ENCODE measurements at places on chromosomes 6 and 20.

DNA sequence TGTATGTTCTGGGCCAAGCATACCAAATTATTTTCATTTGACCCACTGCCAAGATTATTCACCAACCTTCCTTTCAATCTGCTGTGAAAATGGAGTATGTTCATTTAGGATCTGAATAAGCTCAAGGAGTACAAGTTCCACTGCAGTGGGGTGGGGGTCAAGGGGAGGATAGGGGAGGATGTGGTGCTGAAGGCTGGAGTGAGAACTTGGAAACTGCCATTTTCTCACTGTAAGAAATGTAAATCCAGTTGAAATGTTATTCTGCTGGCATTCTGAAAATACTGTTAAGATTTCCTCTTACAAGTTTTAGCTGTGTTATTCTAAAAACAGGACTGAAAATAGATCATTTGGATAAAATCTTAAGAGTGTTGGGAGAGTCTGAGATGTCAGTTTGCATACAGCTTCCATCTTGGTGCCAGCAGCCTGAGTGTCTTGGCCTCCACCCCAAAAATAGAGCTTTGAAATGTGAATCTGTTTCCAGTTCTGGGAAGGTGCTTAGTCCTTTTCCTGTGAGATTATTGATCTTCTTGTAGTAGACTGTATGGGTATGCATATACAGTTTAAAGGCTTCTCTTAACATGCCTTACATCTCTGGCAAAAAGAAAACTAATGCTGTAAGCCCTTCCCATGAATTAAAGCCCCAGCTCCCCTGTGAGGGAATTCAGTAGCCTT is 84.3 kb downstream of the CTNNBL1 start:
- DNase-seq = no peak

GRCh38 chr20:64191002-64191401 is 26.8 kb downstream of the MYT1 start:
- DNase-seq = no peak

GRCh38 chr20:51738877-51739447 is 29.2 kb downstream of the ATP9A start:
- DNase-seq = no peak

DNA sequence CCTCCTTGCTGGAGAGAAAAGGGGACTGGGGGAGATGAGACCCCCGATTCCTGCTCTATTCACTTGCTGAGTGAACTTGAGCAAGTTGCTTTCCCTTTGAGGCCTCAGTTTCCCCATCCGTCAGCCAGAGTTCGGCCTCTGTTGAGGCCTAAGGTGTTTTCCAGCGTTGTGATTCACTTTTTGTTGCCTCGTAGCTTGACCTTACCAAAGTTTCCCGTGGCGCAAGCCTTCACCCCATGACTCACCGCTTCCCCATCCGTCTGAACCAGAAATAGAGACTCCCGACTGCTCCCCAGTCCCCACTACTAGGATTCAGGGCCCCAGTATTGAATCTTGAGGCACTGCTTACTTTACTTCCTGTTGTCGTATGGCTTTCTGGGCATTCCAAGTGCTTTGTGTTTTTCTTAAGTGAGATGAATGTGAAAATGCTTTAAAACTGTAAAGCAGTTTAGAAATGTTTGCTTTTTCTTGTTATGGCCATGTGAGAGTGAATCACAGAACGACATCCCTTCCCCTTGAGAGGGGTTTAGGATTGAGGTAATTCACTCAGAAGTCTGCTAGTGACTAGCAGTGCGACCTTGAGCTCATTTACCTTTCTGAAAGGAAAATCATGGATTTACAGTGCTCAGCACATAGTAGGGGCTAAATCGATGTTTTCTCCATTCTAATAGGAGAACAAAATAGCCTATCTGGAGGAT is 1.2 kb downstream of the CHMP4B start:
- DNase-seq = peak; percentile 45

DNA sequence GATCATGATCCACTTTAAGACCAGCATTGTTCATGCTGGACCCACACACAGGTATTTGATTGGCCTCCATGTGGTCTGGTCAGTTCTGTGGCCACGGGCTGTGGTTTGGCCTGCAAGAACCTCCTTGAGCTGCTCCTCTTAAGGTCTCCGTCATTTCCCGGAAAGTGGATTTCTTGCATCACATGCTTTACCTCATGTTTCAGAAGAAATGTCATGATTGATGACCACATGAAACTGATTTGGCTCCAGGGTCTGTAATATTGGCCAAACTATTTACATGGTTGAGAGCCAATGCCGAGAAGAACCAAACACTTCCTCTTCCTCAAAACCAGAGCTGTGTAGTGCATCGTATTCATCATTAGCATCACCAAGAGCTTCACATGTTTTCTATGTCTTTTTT is 13.2 kb upstream of the RSPH3 start:
- no peak for DNase-seq

DNA sequence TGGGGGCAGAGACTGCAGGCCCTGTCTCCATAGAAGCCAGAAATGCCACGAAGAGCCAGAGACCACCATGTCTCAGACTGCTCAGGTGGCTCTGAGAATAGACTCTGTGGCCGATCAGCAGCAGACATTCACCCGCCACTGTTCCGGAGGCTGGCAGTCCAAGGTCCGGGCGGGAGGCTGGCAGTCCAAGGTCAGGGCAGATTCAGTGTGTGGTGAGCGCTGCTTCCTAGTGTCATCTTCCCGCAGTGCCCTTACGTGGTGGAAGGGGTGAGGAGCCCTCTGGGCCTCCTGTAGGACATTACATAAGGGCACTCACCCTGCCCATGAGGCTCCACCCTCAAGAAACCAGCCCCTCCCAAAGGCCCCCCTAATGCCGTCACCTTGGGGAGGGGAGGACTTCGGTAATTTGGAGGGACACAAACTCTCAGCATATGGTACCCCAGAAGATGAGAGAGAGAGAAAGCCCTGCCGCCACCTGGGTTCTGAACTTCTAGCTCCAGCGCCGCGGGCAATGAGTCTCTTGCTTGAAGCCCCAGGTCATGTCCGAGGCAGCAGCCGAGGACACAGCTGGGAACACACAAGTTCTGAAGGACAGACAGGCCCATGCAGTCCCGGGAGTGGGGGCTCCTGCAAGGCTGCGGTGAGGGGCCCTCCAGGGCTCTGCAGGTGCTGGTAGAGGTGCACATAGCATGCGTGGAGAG is 36.4 kb downstream of the DACT2 start:
- DNase-seq = no peak

DNA sequence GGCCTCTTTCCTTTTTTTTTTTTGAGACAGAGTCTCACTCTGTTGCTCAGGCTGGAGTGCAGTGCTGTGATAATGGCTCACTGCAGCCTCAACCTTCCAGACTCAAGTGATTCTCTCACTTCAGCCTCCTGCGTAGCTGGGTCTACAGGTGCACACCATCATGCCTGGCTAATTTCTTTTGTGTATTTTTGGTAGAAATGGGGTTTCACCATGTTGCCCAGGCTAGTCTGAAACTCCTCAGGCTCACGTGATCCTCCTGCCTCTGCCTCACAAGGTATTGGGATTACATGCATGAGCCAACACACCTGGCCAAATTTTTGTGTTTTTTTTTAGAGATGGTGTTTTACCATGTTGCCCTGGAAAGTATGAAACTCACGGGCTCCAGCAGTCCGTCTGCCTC is 29.3 kb downstream of the SRC start:
- DNase-seq = no peak

GRCh38 chr6:41970436-41970846 is 28.8 kb upstream of the CCND3 start:
- peak; percentile 7 for DNase-seq

- no peak for DNase-seq
Observed at GRCh38 chr6:24385536-24386269, 17.0 kb upstream of the MRS2 start.

GRCh38 chr6:49339096-49339495 is 124.0 kb downstream of the MMUT start:
- no peak for DNase-seq

GRCh38 chr6:22049002-22049401 is 247.8 kb downstream of the PRL start:
- no peak for DNase-seq

DNA sequence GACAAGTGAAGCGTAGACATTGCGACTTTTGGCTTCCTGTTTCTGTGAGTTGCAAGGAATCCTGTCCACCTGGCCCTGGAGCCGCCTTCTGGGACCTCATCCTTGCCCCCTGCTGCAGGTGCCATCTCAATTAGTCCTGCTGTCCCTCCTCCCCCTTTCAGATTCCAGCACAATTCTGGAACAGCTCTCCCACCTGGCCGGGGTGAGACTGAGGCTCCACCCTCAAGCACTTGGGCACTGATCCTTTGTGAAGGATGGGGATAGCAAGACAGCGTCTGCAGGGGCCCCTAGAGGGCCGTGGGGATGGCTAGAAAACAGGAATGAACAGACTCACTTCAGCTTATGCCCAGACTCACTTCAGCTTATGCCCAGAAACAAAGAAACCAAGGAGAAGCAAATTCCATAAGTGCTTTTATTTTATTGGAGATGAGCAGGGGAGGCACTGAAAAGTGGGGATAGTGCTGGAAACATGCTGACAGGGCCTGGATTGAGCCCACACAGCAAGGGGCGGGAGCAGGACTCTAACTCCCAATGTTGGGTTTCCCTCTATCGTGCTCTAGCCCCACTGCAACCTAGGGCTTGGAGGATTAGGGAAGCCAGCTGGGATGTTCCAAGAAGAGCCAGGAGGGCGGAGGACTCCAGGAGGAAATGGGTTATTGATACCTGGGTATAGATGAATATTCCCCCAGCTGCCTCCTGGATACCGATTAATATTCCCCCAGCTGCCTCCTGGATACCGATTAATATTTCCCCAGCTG is 1.4 kb downstream of the C6orf15 start:
- no peak for DNase-seq

DNA sequence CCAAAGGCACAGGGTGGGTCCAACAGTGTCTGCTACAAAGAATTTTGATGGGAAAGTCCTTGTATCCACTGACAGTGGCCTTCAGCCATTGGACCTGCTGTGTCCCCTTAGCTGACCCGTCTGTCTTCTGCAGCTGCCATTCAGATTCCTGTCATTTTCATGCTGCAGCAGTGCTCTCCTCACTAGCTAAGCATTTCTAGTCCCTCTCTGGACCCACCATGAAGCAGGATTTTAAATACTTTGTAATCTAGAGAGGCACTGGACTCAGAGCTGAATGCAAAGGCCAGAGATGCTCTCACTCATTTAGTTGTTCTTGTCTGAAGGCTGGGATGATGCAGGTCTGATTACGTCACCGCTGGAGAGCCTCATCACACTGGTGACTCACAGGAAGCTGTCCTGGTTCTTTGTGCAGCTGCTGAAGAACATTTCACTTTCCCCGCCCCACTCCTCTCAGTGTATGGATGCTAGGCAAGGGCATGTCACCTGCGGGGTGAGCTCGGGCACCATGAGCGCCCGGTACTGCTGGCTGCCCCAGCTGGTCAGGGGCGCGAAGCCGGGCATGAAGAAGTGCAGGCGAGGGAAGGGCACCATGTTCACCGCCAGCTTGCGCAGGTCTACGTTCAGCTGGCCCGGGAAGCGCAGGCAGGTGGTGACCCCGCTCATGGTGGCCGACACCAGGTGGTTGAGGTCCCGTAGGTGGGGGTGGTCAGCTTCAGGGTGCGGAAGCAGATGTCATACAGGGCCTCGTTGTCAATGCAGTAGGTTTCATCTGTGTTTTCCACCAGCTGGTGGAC is 19.4 kb upstream of the TUBB2A start:
- no peak for DNase-seq

DNA sequence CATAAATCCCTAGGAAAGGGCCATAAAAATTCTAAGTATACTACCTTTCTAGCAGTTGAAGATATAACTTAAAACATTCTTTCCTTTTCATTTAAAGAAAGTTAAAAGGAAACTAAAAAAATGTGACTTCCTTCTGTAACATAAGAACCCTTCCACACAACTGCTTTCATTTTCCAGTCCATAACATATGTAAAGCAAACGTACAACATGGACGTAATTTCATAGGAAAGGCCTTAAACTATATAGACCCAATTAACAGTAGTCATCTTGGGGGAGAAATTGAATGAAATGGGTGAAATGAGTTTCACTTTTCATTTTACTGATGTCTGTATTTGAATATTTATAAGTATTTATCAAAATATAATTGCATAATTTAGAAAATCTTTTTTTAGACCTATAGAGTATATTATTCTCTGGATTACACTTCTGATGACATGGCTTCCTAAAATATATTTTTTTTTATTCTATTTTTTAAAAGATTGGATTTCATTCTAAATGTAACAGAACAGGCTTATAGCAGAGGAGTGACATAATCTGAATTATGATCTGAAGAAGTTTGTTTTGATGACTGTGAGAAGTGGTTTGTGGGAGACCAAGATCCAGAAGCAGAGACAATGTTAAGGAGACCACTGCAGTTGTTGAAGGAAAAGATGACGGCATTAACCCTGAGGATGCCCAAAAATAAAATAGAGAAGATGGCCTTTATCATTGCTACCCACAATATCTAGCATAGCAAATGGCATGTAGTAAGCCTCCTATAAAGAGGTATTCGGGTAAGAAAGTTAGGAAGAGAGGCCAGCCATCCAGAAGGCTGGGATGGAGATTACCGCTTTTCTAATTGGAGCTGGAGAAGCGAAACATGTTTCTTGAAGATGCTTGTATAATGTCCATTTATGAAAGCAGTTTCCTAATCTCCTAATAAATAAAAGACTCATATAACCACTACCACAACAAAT is 260.4 kb downstream of the PTPRK start:
- DNase-seq = peak; percentile 37

DNA sequence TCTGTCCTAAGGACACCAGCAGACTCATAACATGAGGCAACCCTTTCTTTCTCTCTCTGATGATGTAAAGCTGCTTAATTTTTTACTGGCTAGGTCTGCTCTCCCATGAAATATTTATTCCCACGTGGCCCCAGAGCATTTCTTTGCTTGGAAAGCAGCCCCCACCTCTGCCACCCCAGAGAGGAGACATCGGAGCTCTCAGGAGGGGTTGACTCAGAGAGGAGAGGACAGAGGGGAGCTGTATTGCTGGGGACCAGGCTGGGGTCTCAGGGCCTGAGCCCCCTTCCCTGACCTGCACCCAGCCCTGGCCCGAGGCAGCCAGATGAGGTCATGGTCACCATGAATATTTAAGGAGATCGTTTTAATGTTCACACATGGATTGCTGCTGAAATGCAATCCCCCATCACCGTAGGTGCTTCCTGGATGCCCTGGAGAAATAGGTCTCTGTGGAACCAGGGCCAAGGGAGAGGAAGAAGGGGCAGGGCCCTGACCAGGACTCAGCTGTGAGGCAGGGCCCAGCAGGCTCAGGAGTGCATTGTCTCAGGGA is 117.5 kb downstream of the DLL1 start:
- no peak for DNase-seq

DNA sequence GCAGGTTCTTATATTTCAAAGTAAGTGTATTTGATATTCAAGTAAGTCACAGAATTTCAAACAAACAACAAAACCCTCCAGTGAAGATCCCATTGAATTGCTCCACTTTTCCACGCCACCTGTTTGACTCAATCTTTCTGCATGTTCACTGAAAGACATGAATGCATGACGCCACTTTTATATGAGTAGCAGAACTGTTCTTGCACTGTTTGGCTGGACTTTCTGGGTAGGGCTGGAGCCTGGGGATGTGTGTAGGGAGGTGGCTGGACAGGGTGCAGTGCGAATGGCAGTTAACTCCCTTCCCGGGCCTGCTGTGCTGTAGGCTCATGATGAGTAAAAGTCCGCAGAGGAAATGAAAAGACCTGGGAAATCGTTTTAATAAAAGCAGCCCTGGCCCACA is 39.7 kb downstream of the IL20RA start:
- no peak for DNase-seq

GRCh38 chr6:169230946-169231789 is 22.5 kb downstream of the THBS2 start:
- DNase-seq = no peak

All from CD4-positive, alpha-beta T cell treated with Interleukin-17A for 1 hour (primary cell).